ENCODE measurements at places on chromosomes 3 and 15.

- no peak for DNase-seq
Measured at GRCh38 chr3:58238830-58239229, 1.2 kb downstream of the ABHD6 start.

DNA sequence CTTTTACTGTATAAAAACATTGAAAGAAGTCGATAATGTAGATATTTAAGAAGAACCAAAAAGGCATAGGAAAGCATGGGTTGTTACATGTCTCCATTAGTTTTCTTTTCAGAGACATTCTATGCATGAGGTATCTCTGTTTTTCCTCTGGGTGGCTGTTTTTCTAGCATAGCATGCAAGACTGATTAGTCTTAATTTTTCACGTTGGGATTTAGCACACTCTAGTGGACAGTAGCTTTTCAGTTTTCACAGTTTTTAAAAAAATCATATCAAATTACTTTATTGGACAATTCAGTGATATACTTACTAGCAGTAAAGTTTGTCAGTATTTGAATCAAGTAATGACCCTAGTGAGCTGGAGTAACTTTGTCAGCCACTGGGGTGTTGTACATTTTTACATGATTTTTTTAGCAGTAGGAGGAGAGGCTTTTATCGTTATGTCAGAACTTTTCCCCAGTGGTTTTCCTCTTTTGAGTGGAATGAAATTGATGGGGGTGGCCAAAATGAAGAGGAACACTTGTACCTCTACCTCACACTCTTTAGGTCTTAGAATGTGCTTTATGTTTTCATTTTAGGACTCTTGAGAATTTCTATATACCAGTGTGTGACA lies 57.2 kb downstream of the SEC22A start:
- DNase-seq = no peak

DNA sequence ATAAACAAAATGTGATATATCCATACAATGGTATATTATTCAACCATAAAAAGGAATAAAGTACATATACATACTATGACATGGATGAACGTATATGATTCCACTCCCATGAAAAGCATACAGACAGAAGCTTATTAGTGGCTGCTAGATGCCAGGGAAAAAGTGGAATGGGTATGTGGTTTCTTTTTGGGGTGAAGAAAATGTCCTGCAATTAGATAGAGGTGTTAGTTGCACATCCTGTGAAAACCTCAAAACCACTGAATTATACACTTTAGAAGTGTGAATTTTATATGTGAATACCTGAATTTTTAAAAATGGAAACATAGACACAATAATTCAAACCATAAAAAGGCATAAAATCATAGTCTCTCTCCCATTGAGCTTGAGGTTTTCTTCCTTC lies 11.2 kb downstream of the DENND6A start:
- DNase-seq = no peak

DNA sequence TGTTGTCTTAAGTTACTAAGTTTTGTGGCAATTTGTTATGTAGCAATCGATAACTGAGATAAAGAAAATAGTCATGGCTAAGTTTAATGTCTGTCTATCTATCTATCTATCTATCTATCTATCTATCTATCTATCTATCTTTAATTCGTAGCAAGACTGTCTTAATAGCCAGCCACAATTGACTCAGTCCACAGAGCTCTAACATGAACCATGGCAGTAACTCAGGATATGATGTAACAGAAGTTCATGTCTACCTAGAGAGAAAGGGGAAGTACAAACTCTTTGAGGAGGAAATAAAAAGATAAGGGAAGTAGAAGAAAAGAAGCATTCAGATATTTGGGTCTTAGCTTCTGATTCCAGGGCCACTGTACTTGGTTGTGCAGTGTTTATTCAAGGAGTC lies 61.5 kb upstream of the FNDC3B start:
- DNase-seq = peak; percentile 34

DNA sequence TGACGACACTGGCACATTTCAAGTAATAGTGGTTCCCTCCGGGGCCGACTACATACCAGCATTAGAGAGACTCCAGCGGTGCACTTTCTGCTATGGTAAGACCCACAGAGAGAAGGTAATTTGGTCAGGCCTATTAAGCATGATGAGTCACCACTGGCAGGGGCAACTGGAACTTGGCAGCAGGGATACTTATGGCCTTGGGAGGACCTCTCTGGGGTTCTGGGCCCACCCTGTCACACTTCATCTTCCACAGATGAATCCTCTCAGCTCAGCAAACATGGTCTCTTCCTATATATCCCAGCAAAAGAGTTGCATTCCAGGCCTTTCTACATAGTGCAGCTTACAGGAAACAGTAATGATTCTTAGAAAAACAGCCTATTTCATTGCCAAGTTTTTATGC lies 88.0 kb downstream of the PIK3R4 start:
- no peak for DNase-seq

- no peak for DNase-seq
Measured at GRCh38 chr15:85539491-85539890, 159.1 kb downstream of the AKAP13 start.

GRCh38 chr3:66276705-66277274 lies 56.0 kb downstream of the SLC25A26 start:
- DNase-seq = peak; percentile 68

Data from trophoblast cell (in vitro differentiated cells and primary cell).